Esophagus squamous epithelium (tissue), 5 donors: ENCODE measurements at places on chromosomes 16 and 17.

DNA sequence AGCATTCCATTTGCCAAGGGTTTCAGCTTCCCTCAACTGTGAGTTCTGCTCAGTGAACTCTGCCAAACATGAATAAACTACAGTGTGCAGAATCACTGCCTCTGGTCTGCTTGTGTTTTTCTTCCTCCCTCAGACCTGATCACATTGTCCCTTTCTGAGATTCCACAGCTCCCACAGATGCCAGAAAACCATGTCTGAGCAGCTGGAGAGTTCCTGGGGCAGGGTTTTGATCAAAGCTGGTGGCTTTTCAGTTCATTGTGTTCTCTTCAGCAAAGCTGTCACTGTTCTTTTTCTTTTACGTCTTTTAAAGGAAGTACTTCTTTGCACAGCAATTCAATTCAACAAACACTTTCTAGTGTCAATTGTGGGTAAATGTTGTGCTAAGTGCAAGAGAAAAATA is 555.8 kb downstream of the RBFOX1 start:
- DNase-seq, result no peak

- no peak for DNase-seq
These were observed 2.5 kb upstream of the TPSAB1 start for GRCh38 chr16:1237990-1238389.

DNA sequence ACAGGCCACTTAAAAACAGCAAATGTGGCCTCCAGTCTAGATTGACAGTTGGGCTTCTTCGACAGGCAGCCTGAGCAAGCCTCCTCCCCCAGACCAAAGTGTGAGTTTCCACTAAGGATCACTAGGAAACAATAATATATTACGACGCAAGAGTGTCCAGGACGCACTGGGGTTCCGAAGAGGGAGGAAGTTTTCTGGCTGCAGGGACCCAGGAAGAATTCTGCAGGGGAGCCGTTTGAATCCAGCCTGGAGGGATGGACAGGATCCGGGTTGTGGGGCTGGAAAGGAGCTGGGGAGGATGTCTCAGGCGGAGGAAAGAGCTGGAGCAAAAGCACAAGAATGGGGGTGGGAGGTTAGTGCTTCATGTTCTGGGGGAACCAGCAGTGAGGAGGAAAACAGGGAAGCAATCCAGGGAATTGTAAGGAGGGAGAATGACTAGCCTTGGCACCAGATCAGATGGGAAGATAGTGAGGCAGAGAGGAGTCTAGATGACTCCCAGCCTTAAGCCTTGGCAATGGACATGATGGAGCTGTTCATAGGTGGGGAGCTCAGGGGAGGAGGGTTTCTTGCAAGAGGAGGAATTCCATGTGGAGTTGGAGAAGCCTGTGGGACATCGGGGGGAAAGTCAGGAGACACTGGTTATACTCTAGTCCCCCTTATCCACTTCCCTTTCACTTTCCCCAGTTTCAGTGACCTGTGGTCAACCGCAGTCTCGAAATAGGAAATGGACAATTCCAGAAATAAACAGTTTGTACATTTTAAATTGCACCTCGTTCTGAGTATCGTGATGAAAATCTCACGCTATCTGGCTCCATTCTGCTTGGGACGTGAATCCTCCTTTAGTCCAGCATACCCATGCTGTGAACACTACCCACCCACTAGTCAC is 26.6 kb downstream of the NGFR start:
- no peak for DNase-seq

DNA sequence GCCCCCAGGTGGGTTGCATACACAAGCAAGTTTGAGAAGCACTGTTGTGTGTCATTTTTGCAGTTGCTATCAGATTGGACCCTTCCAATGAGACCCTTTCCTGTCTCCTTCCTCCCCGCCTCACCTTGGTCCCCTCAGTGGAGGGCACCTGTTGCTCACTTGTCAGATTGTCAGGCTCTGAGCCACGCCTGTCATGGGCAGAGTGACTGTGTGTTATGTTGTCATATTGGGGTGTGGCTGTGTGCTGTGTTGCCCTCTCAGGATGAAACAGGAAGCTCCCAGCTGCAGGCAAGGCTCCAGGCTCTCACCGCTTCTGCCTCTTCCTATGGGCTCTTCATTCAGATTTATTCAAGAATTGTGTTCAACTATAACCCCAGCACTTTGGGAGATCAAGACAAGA is 302.9 kb downstream of the CPPED1 start:
- no peak for DNase-seq

GRCh38 chr17:81941484-81942166 is 4.5 kb upstream of the PYCR1 start:
- DNase-seq, result no peak

- DNase-seq, result no peak
These were observed 878 bp upstream of the RNF157 start for GRCh38 chr17:76241204-76241538.

DNA sequence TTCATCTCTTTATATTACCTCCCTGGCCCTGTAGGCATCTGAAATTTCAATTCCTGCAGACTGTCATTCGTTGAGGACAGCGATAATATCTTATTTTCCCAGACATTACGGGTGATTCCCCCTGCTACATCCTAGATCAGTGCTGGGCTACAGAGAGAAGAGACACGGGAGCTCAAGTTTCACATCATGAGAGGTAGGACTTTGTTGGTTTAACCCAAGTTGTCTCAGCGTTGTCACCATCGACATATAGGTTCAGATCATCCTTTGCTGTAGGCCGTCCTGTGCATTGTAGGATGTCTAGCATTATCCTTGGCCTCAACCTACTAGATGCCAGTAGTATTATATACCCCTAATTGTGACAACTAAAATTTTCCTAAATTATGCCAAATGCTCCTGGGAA is 19.3 kb downstream of the MT1X start:
- DNase-seq, result no peak

GRCh38 chr17:57895382-57896060 is 45.7 kb upstream of the MRPS23 start:
- DNase-seq, result no peak

- no peak for DNase-seq
These were observed 16.2 kb downstream of the ETV4 start for GRCh38 chr17:43529947-43530287.

DNA sequence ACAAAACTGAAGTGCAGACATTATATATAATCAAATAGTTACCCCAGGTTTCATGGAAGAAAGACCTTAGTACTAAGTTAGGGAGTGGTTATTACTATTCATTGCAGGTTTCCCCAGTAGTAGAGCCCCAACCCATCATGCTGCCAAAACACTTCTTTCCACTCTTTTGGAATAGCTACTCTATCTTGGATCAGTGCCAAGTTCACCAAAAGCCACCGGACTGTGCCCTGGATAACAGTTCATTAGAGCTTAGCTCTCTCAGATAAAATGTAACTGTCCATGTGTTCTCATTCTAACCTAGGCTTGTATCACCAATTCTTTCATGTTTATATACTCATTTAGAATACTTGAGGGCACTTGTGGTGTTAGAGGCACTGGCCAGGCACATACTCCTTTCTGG is 540.1 kb upstream of the C16orf82 start:
- DNase-seq, result no peak

- no peak for DNase-seq
These were observed 262.6 kb downstream of the MAP2K6 start for GRCh38 chr17:69677130-69677529.

- no peak for DNase-seq
These were observed 17.0 kb downstream of the CAVIN1 start for GRCh38 chr17:42405963-42406495.

DNA sequence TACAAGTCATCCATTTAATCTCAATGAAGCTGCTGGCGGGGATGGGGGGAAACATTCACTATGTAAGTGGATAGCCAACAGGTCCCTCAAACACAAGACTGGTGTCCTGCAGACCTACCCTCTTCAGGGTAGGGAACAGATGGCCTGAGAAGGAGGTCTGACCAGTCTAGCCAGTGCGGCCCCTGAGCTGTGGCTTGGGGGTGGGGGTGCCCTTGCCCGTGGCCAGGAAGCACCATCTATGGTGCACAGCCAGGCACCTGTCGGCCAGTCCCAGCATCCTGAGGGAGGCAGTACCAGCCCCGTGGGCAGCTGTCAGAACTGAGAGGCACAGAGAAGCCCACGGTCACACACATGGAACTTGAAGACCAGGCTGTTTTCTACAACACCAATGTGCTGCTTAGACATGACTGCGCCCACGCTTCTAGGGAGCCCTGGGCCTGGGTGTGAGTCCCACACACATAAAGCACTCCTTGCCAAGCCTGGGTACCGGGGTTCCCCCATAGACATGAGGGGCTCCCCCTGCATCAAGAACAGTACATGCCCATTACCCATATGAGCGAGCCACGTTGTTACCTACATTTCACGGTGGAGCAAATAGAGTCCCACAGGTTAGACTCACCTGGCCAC is 40.9 kb downstream of the RMI2 start:
- DNase-seq, result no peak

- DNase-seq, result no peak
These were observed 13.1 kb upstream of the LPCAT2 start for GRCh38 chr16:55495616-55496289.

DNA sequence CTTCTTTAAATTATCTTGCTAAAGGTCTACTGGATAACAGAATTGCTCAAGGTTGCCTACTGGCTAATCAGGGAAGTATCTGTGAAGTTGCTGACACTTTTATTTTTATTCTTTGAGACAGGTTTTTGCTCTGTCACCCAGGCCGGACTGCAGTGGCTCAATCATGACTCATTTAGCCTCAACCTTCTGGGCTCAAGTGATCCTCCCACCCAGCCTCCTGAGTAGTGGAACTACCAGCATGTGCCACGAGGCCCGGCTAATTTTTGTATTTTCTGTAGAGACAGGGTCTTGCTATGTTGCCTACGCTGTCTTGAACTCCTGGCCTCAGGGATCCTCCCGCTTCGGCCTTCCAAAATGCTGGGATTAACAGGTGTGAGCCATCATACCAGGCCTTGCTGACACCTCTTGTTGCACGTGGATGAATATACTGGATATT is 43.1 kb downstream of the GLG1 start:
- DNase-seq, result no peak

GRCh38 chr17:6714315-6714874 is 1.2 kb upstream of the SLC13A5 start:
- no peak for DNase-seq

GRCh38 chr16:67158637-67159600 is 790 bp downstream of the TRADD start:
- no peak for DNase-seq

- no peak for DNase-seq
These were observed 41.5 kb downstream of the AIPL1 start for GRCh38 chr17:6393351-6393952.

- DNase-seq, result no peak
These were observed 152.2 kb upstream of the TBX2 start for GRCh38 chr17:61247439-61247838.

DNA sequence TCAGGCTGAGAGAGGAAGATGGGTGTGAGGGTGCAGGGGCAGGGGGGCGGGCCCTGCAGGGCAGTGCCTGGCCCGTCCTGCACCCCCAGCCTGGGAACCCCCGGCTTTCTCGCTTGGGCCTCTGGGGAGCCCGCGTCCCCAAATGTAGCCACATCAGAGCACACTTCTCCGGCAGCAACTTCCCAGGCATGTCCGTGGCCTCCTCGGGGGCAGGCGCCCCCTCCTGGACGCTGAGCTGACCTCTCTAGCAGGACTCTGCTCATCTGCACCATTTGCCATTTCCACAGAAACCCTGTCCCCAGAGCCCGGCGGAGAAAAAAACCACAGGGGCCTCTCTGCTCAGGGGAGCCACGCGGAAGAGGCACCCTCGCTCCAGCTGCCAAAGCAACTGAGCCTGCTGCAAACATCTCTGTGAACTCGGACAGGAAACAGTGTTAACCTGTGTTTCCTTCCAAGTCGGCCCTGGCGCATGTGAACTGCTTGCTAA is 63.4 kb downstream of the KLHDC4 start:
- DNase-seq, result no peak

GRCh38 chr17:27506348-27507218 is 50.3 kb downstream of the KSR1 start:
- DNase-seq, result no peak

- DNase-seq, result no peak
These were observed 87.0 kb upstream of the FBXO47 start for GRCh38 chr17:39054111-39054645.

- DNase-seq, result no peak
These were observed 16.9 kb downstream of the CMC2 start for GRCh38 chr16:80989801-80990200.

DNA sequence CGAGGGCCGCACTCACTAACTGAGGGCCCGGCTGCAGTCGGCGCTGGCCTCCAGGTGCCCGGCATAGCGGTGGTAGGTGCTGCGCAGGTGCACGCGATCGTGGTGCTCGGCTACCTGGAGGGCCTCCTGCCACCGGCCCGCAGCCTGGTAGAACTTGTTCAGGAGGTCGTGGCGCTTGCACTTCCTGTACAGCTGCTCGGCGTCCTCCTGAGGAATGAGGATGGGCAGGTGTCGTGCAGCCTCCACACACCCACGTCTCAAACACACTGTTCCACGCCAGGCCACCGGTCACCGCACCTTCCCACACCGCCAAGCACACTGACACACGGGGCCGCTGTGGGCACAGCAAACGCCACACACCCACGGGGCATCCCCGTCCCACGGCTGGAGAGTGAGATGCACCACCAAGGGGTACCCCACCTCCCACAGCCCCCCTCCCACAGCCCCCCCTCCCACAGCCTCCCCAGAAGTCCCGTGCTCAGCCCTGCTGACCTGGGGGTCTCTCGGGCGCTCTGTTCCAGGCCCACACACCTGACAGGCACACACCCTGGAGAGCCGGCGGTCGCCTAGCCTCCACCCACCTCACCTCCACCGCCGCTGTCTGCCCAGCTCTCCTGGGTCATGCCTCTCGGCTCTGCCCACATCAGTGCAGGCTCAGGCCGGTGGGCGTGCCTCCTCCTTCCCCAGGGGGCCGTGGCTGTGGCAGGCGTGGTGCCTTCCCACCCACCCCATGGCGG is 7.4 kb upstream of the TMEM204 start:
- DNase-seq, result no peak

- DNase-seq, result no peak
These were observed 551.8 kb upstream of the KIF2B start for GRCh38 chr17:53270936-53271335.

DNA sequence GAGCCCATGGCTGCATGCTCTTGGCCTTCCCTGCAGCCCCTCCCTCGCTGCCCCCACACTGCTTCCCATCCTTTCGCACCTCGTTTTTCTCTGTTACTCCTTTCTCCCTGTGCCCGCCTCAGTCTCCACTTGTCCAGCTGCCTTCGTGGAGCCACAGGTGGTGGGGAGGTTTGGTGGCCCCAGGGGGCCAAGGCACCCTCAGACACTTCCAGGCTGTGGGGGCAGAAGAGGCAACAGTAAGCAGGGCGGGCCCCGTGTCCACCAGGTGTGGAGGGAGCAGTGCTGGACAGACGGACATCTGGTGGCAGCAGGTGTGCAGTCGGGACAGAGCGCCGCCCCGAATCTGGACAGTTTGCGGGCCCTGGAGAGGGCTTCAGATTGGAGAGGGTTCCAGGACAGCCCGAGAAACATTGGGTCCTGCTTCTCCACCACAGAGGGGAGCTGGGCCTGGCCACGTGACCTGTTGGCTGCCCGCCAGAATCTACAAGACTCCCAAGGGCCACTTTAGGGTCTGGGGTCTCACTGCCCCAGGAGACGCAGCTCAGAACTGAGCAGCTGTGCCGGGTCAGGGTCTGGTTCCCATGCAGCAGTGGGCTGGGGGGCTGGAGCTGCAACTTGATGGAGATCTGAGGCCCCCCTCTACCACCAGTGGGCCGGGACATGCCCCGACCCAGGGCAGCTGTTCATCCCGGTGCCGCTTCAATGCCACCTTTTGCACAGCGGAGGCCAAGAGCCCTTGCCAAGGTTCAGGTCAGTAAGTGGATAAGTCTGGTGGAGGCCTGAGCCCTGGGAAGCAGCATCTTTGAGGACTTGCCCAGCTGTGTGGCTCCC is 22.8 kb downstream of the BAHCC1 start:
- DNase-seq, result no peak

GRCh38 chr16:54373534-54374520 is 87.2 kb upstream of the IRX3 start:
- no peak for DNase-seq

GRCh38 chr16:78150233-78150632 is 50.8 kb downstream of the WWOX start:
- DNase-seq, result no peak
